Esophagus muscularis mucosa (tissue), 4 donors: ENCODE measurements at places on chromosomes 16 and 17. TPM values are rescaled to one million over a fixed set of nuclear protein-coding genes. Genes with fewer than 3 reads are reported as not detected.

TMEM114 gene
- not detected for total RNA-seq

MYH11 gene
- total RNA-seq, result 20,476 TPM

CD79B gene
- total RNA-seq, result 5.7 TPM

GRCh38 chr17:2853283-2854142 is 57.3 kb downstream of the RAP1GAP2 start:
- H3K36me3 ChIP-seq, result no peaks in the 10 kb centered on the region
- DNase-seq, result no peak
- H3K4me3 ChIP-seq, result peak overlapping the region; percentile 67

GRCh38 chr17:69117855-69118784 is 23.6 kb downstream of the ABCA6 start:
- no peak overlapping the region for H3K4me3 ChIP-seq
- H3K27me3 ChIP-seq, result no peaks in the 10 kb centered on the region
- H3K36me3 ChIP-seq, result no peaks in the 10 kb centered on the region
- no peak overlapping the region for H3K27ac ChIP-seq
- H3K4me1 ChIP-seq, result peaks cover 4% of the 10 kb centered on the region

- no peaks in the 10 kb centered on the region for H3K36me3 ChIP-seq
- no peak for DNase-seq
- H3K4me3 ChIP-seq, result no peak overlapping the region
- H3K27ac ChIP-seq, result no peak overlapping the region
- H3K4me1 ChIP-seq, result peaks cover 14% of the 10 kb centered on the region
Measured at GRCh38 chr16:10870137-10870776, 6.7 kb upstream of the CIITA start.

DNA sequence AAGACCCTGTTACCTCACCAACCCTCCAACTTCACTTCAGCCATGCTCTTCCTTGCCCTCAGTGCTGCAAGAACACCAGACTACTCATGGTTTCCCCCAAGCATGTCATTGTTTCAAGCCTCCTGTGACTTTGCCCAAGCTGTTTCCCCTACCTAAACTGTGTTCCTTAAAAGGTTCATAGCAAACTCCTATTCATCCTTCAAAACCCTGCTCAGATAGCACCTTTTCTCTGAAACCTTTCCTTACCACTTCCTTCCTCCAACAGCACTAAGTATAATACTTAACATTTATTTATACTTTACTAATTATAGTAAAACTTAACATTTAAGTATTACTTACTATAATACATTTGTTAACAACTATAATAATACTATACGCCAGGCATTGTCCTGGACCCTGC is 136.2 kb downstream of the CCT6B start:
- H3K4me3 ChIP-seq, result no peak overlapping the region
- no peaks in the 10 kb centered on the region for H3K27me3 ChIP-seq
- no peak for DNase-seq
- H3K36me3 ChIP-seq, result no peaks in the 10 kb centered on the region
- H3K27ac ChIP-seq, result no peak overlapping the region

DNA sequence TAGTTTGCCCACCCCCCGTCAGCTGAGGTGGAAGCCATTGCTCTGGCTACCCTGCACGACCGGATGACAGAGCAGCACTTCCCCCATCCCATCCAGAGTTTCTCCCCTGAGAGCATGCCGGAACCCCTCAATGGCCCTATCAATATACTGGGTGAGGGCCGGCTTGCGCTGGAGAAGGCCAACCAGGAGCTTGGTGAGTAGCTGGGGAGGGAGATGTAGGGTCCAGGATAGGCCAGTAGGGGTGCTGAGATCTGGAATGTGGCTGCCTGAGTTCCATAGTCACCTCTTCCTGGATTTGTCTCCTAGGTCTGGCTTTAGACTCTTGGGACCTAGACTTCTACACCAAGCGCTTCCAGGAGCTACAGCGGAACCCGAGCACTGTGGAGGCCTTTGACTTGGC is 6.4 kb downstream of the PFAS start:
- no peaks in the 10 kb centered on the region for H3K4me1 ChIP-seq
- DNase-seq, result no peak
- H3K27me3 ChIP-seq, result no peaks in the 10 kb centered on the region
- H3K4me3 ChIP-seq, result no peak overlapping the region

GRCh38 chr17:39238311-39238972 is 12.7 kb upstream of the STAC2 start:
- no peaks in the 10 kb centered on the region for H3K36me3 ChIP-seq
- no peak overlapping the region for H3K27ac ChIP-seq
- no peaks in the 10 kb centered on the region for H3K4me1 ChIP-seq
- no peaks in the 10 kb centered on the region for H3K27me3 ChIP-seq

DNA sequence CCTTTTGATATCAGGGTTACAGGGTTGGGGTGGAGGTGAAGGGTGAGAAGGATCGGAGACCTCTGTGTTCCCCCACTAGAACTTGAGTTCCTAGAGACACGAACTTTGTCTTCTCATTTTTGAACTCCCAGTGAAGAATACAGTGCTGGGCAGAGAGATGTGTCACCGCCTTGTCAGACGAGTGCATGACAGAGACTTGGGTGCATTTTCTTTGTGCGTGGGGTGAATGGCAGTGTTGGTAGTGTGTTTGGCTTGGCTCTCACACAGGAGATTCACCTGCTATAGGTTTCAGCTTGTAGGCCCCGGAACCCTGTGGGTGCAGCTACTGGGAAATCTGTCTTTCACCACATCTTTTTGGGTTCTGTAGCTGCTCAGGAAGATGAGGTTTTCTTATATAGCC is 40.0 kb upstream of the CCR7 start:
- no peaks in the 10 kb centered on the region for H3K36me3 ChIP-seq
- no peak overlapping the region for H3K4me3 ChIP-seq
- no peaks in the 10 kb centered on the region for H3K27me3 ChIP-seq

DNA sequence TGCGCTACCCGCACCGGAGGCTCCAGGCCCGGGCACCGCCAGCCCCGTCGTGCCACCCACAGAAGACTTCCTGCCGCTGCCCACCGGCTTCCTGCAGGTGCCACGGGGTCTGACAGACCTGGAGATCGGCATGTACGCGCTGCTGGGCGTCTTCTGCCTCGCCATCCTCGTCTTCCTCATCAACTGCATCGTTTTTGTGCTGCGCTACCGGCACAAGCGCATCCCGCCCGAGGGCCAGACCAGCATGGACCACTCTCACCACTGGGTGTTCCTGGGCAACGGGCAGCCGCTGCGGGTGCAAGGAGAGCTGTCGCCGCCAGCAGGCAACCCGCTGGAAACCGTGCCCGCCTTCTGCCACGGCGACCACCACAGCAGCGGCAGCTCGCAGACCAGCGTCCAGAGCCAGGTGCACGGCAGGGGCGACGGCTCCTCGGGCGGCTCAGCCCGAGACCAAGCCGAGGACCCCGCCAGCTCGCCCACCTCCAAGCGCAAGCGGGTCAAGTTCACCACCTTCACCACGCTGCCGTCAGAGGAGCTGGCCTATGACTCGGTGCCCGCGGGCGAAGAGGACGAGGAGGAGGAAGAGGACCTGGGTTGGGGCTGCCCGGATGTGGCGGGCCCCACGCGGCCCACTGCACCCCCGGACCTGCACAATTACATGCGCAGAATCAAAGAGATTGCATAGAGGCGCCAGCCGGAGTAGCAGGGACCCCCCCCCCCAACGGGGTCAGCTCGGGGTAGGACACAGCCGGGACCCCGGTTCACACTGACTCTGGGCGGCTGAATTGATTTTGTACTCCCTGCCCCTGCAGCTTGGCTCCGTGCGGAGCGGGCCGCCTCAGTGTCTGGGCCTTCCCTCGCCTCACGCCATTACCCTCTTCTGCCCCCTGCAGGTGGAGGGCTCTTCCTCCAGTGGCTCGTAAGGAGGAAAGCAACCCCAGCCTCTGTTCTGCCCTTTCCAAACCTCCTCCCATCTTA is 58.5 kb downstream of the TMEM132E start:
- H3K27me3 ChIP-seq, result peaks cover 4% of the 10 kb centered on the region
- no peak overlapping the region for H3K27ac ChIP-seq
- no peaks in the 10 kb centered on the region for H3K36me3 ChIP-seq

DNA sequence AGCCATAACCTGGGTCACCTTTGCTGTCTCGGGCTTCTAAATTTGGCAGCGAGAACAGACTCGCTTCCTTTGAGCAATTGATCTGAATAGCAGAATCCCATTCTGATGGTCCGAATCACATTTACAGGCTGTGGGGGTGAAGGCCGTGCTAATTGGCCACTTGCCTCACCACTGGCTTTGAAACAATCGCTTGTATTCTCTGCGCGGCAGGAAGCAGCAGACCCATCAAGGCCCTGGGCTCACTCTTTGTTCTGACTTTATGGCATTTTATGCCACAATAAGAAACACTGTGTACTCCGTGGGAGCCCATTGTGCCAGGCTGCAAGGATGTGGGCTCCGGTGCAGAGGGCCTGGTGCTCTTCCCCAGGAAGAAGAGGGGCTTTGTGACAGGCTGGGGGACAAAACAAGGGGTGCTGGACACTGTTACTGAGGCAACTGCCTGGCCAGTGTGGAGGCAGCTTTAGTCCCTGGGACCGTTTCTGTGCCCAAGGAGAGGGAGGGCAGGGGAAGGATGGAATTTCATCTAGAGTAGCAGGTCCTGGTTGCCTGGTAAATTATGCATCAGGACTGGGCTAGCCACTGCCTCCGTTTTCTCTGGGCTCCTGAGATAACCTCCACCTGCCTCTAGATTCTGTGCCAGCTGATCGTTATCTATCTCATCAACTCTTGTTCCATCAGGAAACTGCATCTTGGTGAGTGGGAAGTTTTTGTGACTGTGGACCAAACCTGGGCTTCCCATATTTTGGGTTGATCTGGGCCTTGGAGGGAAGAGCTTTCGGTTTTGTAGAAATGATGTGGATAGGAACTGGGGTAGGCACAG is 78.5 kb downstream of the MRC2 start:
- peaks cover 23% of the 10 kb centered on the region for H3K4me1 ChIP-seq
- H3K4me3 ChIP-seq, result peak overlapping the region; percentile 90
- no peaks in the 10 kb centered on the region for H3K36me3 ChIP-seq
- no peaks in the 10 kb centered on the region for H3K27me3 ChIP-seq
- H3K27ac ChIP-seq, result no peak overlapping the region

DNA sequence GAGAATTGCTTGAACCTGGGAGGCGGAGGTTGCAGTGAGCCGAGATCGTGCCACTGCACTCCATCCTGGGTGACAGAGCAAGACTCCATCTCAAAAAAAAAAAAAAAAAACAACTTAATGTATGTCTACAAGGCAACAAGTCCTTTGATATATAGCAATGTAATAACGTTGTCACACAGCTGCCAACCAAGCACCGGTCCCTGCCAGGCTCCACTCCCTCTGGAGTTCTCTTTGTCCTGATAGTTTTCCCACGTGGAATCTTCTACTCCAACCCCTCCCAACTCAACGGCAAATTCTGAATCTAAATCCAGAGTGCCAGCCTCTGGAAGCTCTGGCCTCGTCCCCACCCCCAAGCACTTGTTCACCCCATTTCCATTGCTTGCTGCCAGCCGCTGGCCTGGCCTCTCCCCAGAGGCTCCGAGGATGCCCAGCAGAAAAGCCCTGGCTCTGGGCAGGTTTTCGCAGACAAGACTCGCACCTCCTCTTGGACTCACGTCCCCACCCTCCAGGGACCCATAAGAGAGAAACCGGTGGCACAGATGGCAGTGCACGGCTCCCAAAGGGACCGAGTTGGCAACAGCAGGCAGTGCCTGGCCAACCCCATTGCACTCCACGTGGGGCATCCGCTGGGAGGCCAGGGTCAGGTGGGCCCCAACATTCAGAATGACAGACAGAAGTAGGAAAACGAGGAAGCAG is 15.9 kb upstream of the CBX2 start:
- no peaks in the 10 kb centered on the region for H3K4me1 ChIP-seq
- DNase-seq, result no peak
- H3K27ac ChIP-seq, result no peak overlapping the region
- no peaks in the 10 kb centered on the region for H3K27me3 ChIP-seq
- H3K4me3 ChIP-seq, result no peak overlapping the region

GRCh38 chr17:8412089-8412488 is 14.5 kb upstream of the RNF222 start:
- no peaks in the 10 kb centered on the region for H3K36me3 ChIP-seq
- H3K4me3 ChIP-seq, result no peak overlapping the region
- H3K27ac ChIP-seq, result no peak overlapping the region
- peaks cover 8% of the 10 kb centered on the region for H3K4me1 ChIP-seq
- H3K27me3 ChIP-seq, result peaks cover 18% of the 10 kb centered on the region
- no peak for DNase-seq

- peaks cover 98% of the 10 kb centered on the region for H3K4me1 ChIP-seq
- peak overlapping the region; percentile 95 for H3K4me3 ChIP-seq
- H3K27ac ChIP-seq, result peak overlapping the region; percentile 100
- no peaks in the 10 kb centered on the region for H3K27me3 ChIP-seq
- no peaks in the 10 kb centered on the region for H3K36me3 ChIP-seq
- DNase-seq, result no peak
Measured at GRCh38 chr17:81405411-81405872, 10.2 kb downstream of the BAHCC1 start.
